ENCODE measurements at places on chromosomes 11 and 22.

GRCh38 chr11:86999859-87000753, 37.6 kb upstream of the TMEM135 start:
- no peak for DNase-seq

DNA sequence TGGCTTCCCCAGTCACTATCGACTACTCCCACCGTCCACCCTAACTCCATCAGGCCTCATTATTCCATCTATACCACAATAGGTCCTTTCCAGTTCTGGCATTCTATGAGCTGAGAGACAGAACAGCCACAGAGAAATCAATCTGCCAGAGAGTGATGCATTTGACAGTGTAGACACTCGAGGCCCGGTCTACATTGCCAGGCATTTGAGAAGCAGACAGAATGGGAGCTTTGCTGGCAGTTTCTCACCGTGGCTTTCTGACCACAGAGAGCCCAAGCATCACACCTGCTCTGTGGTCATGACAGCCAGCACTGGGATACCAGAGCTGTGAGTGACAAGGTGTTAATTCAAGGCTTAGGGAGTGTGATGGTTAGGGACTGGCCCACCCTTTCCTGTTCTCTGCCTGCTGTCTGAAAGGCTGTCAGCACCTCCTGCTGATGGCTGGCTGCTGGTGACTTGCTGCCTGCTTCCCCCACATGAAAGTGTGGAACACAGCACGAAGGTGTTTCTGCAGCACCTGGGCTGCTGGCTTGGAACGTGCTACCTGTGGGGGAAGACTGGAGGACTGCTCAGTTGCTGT, 137.8 kb downstream of the KIRREL3 start:
- no peak for DNase-seq

DNA sequence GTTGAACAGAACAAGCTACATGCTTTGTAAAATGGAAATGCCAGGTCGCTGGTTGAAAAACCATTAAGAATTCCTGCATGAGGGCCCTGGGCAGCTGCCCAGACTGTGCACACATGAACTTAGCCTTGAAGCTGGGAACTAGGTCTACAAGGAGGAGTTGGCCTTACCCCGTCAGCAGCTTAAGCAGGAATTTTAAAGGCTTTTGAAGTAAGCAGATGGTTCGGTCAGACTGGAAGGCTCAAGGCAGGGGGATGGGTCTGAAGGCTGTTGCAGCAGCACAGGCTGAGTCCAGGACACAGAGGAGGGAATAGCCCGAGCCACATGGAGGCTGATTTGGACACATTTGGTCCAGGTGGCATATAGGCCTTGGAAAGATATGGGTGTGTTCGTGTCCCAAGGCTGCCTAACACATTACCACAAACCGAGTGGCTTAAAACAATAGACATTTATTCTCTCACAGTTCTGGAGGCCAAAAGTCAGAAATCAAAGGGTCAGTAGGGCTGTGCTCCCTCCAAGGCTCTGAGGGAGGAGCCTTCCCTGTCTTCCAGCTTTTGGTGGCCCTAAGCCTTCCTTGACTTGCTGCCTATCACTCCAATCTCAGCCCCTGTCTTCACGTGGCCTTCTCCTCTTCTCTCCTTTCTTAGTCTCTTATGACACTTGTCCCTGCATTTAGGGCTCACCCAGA, 11.6 kb downstream of the LIF start:
- no peak for DNase-seq

GRCh38 chr22:32693102-32693501, 108.4 kb upstream of the TIMP3 start:
- DNase-seq: no peak

GRCh38 chr11:71396548-71397123, 51.6 kb downstream of the DHCR7 start:
- DNase-seq: no peak

GRCh38 chr11:123040111-123040432, 21.9 kb downstream of the HSPA8 start:
- DNase-seq: no peak
